Activated CD4-positive, alpha-beta T cell treated with anti-CD3 and anti-CD28 coated beads, Interleukin-2, amount 10 ng/mL, durations not matched to agents 24 days and 14 days (primary cell): ENCODE measurements at places on chromosomes 1 and 21. TPM values are rescaled to one million over a fixed set of nuclear protein-coding genes. Genes with fewer than 3 reads are reported as not detected.

DNA sequence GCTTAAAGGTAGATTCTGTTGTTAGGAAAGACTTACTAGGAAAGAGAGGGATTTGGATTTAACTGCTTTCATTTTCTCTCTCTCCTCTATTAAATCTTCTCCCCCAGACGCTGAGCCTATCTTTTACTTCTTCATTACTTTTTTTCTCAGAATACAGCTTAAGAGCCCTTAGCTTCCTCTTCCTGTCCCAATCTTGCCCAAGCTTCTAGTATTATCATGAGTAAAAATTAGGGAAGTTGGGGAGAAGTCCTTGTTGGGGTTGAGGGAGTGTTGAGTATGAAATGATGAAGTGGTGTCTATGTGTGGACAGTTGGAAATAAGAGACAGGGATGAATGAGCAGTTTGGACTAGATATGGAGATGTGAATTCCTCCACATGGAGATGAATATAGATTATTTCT, 35.0 kb downstream of the ACP6 start:
- DNase-seq: no peak

- no peak for DNase-seq
Measured at GRCh38 chr1:169941982-169942830, 48.5 kb upstream of the SCYL3 start.

GRCh38 chr1:96515925-96516324, 205.7 kb upstream of the PTBP2 start:
- no peak for DNase-seq

DNA sequence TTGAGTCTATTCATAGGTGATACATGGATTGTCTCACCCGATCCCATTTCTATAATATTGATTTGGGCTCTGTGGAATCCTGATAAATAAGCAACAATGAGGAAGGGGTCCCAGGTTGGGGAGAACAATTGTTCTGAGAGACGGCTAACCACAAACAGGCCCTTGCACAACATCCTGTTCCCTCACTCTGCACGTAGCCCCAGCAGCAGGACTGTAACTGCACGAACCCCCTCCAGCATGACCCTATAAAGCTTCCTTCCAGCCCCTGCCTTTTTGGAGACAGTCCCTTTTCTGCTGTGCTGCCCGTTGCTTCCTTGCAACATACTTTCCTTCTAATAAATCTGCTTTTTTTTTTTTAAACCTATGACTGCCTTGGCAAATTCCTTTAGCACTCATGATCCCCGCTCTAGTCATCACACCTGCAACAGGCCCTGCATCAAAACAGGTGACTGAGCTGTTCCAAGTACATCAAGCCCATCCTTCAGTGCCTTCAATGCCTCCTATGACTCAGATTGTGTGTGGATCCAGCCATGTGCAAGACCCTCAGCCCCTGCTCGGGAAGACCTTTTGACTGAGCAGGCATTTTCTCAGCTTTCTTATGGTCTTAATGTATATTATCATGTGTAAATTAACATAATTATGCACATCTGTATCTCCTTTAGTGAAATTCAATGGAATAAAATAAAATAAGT, 63.7 kb upstream of the B3GALNT2 start:
- peak; percentile 69 for DNase-seq

Gene KIF2C
- 78.1 and 82.7 TPM in 2 replicates for total RNA-seq
